ENCODE measurements at places on chromosomes 4 and X.
A peak's percentile ranks its signal among the peaks of the same experiment; 100 is the strongest.

GRCh38 chrX:115058276-115058675 is 40.9 kb upstream of the IL13RA2 start:
- DNase-seq: no peak

GRCh38 chrX:151896734-151897474 is 15.8 kb upstream of the MAGEA4 start:
- DNase-seq: no peak

- DNase-seq: no peak
Measured at GRCh38 chr4:117835566-117835965, 198.7 kb upstream of the NDST3 start.

GRCh38 chrX:25300994-25301393 is 285.2 kb upstream of the ARX start:
- no peak for DNase-seq

- no peak for DNase-seq
Measured at GRCh38 chr4:90118527-90119195, 8.5 kb upstream of the CCSER1 start.

- DNase-seq: peak; percentile 14
Measured at GRCh38 chr4:169485791-169486742, 126.3 kb downstream of the NEK1 start.

GRCh38 chrX:41711021-41711667 is 12.8 kb upstream of the GPR82 start:
- DNase-seq: no peak

DNA sequence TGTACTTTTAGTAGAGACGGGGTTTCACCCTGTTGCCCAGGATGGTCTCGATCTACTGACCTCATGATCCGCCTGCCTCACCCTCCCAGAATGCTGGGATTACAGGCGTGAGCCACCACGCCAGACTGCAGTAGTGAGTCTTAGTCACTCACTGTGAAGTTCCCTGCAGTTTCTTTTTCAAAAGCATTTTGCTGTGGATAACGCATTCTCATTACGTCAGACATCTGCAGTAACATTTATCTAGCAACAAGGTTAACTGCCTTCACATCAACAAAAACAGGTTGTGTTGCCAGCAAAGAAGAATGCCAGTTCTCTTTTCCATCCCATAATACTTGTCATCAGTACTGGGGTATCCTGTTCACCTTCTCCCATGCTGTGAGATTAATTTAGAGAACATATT is 164.6 kb downstream of the DHRSX start:
- DNase-seq: no peak

GRCh38 chr4:14269824-14270223 is 642.3 kb upstream of the BOD1L1 start:
- peak; percentile 4 for DNase-seq

- no peak for DNase-seq
Measured at GRCh38 chr4:140645614-140646412, 77.1 kb upstream of the UCP1 start.

DNA sequence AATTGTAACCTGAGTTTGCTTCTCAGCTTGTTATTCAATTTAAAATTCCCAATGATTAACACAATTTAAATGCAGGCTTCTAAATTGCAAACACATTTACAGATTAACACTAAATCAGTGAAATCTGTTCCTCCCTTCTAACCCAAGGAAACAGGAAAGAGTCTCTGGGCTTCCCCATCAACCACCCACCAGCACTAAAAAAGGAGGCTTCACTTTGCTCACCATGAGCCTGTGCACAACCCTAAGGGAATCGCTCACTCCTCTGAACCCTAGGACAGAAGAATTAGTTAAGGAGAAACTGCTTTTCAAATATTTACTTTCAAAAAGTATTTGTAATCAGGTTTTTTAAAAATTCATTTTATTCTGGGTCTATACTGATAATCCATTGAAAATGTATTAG is 155.3 kb downstream of the COL25A1 start:
- DNase-seq: no peak

- DNase-seq: no peak
Measured at GRCh38 chr4:36053930-36054329, 190.4 kb downstream of the ARAP2 start.

DNA sequence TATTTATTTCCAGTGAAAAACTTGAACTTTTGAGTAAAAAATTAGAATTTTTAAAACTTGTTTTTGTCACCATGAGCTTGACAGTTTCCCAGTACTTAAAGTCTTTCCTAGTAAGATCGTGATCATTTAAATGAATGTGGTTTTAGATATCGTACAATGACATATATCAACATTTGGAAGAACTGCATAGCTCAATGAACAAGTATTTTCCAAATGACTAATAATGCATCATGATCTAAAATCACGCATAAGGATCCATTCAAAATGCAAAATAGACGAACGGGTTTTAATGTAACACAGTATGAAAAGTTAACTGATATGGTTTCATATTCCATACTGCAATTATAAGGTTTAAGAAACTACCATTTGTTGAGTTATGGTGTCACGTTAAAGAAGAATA is 4.1 kb upstream of the NDNF start:
- no peak for DNase-seq
